Stimulated activated CD4-positive, alpha-beta T cell treated with anti-CD3 and anti-CD28 coated beads, Interleukin-4, amount 100 ng/mL, for 24 hours (primary cell): ENCODE measurements at places on chromosomes 3 and 15.

DNA sequence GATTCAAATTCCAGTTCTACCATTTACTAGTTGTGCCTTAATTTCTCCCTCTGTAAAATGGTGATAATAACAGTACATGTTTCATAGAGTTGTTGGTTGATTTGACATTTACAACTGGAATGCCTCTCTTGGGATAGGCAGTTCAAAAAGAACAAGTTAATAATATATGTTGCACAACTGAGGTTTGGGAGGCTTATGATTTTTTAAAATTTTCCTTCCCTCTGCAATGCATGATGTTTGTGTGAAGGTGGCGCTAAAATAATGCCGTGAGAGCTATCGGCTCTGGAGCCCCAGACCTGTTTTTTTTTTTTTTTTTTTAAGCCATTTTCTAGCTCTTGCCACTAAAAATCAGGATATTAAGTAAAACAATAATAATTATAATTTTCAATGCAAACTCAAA lies 18.6 kb downstream of the DNAJB11 start:
- DNase-seq = no peak

DNA sequence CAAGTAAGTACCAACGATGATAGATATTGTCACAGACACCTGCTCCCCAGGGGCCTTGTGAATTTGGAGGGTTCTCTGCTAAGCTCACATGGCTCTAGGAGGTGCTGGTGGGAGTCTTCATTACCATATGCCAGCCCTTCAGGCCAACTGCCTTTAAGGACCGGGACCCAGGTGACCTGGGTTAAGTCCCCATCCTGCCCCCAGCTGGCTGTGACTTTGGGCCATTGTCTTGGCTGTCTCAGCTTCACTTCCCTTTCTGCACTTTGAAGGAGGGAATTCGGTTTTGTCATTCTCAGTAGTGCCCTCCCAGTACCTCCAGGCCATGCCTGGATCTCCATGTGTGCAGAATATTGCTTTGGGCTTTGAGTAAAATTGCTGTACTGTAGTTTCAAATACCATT lies 72.8 kb upstream of the ACAD9 start:
- no peak for DNase-seq

GRCh38 chr3:51830836-51831385 lies 30.5 kb upstream of the IQCF2 start:
- DNase-seq = no peak

DNA sequence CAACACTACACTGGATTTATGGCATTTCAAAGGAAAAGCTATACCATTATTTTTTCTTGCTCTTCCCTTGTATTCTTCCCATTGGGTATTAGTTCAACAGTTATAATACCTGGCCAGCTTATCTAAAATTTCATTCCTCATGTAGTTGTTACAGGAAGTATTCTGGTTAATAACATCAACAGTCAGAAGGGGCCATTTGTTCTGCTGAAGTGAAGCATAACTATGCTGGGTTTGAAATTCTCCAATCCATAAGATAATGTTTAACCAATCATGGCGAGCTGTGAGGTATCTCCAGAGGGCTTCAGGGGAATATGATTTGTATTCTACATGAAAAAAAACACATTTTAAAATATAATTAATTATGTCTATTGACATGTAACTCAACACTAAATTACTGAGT lies 43.4 kb downstream of the SPG11 start:
- no peak for DNase-seq
